Activated CD4-positive, alpha-beta T cell treated with anti-CD3 and anti-CD28 coated beads, Interleukin-2, amount 50 U/mL, for 4 hours (primary cell): ENCODE measurements at places on chromosomes 7 and 10.

- DNase-seq, result no peak
Observed at GRCh38 chr7:81845744-81846241, 75.9 kb upstream of the HGF start.

DNA sequence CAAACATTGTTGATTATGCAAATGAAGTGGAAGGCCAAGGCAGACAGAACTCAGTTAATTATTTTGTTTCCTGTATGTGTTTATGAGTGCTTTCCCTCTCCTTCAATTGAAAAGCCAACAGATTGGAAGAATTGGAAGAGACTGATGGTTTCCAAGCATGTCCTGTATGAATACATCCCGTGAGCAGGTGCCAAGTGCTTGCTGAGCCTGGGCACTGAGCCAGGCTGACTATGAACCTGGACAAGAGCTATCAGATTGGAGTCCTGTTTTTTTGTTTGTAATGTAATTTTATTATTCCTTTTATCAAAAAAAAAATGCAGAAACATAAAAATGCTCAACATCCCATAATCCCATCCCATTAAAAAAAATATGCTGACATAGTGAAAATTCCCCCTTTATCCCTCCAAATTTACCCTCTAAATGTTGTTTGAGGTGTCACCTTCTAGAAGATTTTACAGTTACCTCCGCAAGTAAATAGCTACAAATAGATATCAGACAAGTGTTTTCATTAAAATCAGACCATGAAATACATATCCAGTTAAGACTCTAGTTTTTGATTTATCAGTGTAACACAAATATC, 449.5 kb downstream of the GRID1 start:
- no peak for DNase-seq

GRCh38 chr7:98134420-98135228, 28.0 kb downstream of the LMTK2 start:
- no peak for DNase-seq

DNA sequence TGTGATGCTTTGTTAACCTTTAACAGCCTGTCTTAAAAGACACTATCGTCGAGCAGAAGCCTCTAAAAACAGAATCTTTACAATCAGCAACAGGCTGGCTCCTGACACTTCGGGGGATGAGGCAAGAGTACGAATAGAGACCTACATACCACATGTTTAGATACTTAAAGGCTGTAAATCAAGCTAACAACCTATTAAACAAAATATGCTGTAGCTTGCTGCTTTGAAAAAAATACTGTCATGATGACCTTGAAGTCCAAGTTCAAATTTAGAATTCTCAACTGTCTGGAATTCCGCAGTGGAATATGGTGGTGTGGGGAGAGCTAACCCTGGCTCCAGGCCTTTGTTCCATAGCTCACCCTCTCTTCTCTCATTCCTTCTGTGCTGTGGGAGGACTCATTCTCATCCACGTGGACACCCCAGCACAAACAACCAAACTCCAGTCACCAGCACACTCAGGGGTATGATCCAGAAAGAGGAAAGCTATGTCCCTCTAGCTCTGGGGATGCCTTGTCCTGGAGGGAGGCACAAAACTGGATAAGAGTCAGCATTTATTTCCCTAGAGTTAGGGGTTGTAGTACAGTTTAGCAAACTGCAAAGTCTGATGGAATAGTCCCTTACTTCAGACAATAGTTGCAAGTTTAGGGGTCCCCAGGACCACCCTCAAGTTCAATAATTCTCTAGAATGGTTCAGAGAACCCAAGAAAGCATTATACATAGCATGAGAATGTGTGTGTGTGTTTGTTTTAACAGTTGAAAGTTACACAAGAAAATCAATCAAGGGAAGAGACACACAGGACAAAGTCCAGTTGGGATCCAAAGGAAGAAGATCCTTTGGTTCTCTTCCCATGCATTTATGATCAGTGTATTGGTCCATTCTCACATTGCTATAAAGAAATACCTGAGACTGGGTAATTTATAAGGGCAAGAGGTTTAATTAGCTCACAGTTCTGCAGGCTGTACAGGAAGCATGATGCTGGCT, 196.1 kb upstream of the SVIL start:
- DNase-seq, result no peak

GRCh38 chr7:154674191-154674590, 328.7 kb downstream of the PAXIP1 start:
- no peak for DNase-seq

GRCh38 chr7:140219672-140220524, 43.1 kb upstream of the KDM7A start:
- DNase-seq, result no peak

- DNase-seq, result no peak
Observed at GRCh38 chr7:138237995-138238394, 161.7 kb downstream of the AKR1D1 start.

- no peak for DNase-seq
Observed at GRCh38 chr7:151889406-151890354, 12.8 kb upstream of the PRKAG2 start.

GRCh38 chr7:50862302-50862701, 79.6 kb upstream of the GRB10 start:
- no peak for DNase-seq

GRCh38 chr7:123929107-123929506, 4.1 kb downstream of the SPAM1 start:
- DNase-seq, result no peak

DNA sequence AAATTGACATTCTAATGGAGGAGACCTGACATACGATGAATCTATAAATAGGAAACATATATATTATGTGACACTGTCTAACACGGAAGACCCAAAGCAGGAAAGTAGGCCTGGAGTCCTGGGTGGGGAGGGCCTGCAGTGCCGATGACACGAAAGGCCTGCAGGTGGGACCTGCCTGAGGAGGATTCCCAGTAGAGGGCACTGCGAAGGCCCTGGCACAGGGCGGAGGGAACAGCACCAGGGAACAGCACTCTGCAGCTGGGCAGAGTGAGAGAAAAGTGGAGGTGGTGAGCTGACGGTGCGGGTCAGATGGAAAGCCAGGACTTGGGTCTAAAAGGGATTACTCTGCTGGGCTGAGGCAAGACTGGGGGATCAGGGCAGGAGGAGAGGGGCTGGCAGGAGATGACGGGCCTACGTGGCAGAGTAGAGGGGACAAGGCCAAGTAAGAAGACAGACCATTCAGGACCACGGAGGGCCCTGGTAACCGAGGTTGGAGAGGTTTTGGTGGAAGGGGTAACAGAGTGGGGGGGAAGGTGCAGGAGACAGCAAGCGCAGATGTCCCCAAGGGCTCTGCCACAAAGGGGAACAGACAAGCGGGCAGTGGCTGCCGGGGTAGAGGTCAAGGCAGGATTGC, 8.1 kb downstream of the ZNF746 start:
- DNase-seq, result no peak

GRCh38 chr7:40205992-40206391, 71.2 kb downstream of the SUGCT start:
- no peak for DNase-seq

DNA sequence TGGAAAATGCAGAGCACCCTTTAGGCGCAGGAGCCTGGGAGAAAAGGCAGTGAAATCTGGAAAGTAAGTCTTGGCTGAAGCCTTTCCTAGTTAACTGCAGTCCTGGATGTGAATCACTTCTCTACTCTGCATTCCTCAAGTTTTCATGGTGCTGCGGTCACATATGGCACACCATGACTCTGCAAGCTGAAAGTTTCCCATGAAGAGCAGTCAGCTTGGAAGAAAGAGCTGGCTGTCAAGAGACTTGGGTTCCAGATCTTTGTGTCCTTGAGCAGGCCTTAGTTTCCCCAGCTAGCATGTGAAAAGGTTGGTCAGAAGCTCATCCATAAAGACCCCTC, 548.3 kb downstream of the SORCS3 start:
- no peak for DNase-seq

DNA sequence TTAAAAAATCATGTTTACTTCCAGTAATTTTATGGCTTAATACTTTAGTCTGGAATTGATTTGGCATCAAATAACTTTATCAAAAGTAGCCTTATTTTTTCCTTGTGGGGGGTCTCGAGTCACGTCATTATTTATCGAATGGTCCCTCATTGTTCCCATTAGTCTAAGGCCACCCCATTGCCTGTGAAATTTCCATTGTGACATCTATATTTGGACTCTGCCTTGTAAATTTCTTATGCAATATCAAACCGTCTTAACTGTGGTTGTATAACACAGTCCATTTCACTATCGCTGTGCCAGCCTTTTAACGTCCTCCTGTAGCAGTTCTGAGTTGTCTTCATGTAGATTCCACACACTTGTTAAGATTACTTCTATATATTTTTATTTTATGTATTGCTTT, 103.9 kb upstream of the RET start:
- no peak for DNase-seq

- DNase-seq, result no peak
Observed at GRCh38 chr7:103011650-103012049, 62.9 kb downstream of the FBXL13 start.

DNA sequence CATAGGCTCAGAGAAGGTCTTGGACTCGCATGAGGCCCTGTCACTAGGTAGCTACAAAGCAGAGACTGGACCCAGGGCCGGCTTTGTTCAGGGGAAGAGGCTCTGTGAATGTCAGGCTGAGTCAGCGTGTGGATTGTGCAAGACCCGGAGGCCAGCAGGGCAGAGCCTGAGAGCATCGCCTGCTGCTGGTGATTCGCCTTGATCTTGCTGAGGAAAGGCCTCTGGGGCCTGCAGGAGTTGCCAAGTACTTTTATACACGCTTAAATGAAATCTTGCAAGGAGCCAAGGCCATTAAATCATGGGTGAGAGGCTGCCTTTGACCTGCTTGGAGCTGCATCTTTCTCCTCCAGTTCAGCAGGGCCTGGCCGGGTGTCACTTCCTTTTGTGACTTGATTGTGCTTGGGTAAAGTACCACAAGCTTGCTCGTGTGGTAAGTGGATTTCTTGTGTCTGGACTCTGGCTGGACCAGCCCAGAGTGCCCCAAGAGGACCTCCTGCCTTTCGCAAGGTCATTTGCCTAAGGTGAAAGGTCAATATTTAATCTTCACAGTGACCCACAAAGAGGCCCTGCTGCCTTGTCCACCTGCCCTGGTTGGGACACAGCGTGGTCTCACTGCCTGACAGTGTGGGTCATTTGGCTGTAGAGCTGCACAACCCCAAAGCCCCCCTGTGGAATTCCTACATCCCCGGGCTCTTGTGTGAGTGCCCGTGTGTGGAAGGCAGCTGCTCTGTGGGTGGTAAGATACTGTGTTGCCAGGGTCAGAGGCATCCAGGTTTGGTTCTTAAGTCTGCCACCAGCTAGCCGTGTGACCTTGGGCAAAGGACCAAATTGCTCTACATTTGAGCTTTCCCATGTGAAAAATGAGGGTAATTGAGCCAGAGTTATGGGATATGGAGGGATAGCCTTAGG, 38.6 kb upstream of the SH2D4B start:
- DNase-seq, result peak; percentile 35

- no peak for DNase-seq
Observed at GRCh38 chr7:162632-163297, 29.6 kb upstream of the FAM20C start.

GRCh38 chr7:15252181-15252580, 309.6 kb downstream of the AGMO start:
- DNase-seq, result no peak

- DNase-seq, result no peak
Observed at GRCh38 chr10:19874791-19875190, 58.6 kb downstream of the PLXDC2 start.

GRCh38 chr10:90912174-90912573, 8.7 kb downstream of the ANKRD1 start:
- DNase-seq, result no peak

- no peak for DNase-seq
Observed at GRCh38 chr7:121436136-121436535, 40.0 kb upstream of the FAM3C start.

DNA sequence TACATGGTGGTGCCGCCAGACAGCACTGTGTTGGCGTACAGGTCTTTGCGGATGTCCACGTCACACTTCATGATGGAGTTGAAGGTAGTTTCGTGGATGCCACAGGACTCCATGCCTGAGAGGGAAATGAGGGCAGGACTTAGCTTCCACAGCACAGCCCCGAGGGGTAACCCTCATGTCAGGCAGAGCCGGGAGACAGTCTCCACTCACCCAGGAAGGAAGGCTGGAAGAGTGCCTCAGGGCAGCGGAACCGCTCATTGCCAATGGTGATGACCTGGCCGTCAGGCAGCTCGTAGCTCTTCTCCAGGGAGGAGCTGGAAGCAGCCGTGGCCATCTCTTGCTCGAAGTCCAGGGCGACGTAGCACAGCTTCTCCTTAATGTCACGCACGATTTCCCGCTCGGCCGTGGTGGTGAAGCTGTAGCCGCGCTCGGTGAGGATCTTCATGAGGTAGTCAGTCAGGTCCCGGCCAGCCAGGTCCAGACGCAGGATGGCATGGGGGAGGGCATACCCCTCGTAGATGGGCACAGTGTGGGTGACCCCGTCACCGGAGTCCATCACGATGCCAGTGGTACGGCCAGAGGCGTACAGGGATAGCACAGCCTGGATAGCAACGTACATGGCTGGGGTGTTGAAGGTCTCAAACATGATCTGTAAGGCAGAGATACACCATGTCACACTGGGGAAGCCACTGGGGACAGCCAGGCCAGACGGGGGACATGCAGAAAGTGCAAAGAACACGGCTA, 104.6 kb upstream of the TNRC18 start:
- DNase-seq, result no peak

- no peak for DNase-seq
Observed at GRCh38 chr10:26485150-26485941, 47.2 kb downstream of the APBB1IP start.

GRCh38 chr7:151312356-151312755, 29.3 kb upstream of the NUB1 start:
- no peak for DNase-seq

GRCh38 chr10:46285966-46286620, 704 bp upstream of the ANTXRL start:
- DNase-seq, result no peak

DNA sequence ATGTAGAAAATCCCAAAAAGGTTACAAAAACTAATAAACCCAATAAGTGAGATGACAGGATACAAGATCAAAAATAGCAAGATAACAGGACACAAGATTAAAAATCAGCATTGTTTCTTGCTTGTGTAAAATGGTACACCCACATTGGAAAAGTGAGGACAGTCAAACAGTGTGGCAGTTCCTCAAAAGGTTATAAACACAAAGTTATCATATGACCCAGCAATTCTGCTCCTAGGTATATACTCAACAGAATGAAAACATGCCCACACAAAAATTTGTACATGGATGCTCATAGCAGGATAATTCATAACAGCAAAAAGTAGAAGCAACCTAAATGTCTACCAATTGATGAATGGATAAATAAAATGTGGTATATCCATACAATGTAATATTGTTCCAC, 105.8 kb downstream of the ARMH3 start:
- no peak for DNase-seq

DNA sequence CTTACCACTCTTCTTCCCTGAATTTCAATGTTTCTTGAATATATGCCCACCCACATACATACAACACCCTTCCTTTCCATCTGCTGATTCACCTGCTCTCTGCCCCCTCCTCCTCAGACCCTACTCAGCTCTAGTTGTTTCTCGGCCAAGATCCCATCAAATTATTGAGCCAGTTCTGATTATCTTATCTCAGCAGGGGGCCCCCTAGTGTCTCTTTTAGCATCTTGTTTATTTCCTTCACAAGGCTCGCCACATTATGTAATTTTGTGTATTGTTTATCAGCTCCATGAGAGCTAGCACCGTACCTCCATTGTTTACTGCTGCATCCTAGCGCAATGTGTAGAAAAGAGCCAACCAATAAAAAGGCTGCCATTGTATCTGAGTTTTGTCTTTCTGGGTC, 71.9 kb downstream of the FAM13C start:
- no peak for DNase-seq

- DNase-seq, result no peak
Observed at GRCh38 chr7:143016996-143017395, 9.9 kb downstream of the OR9A2 start.
